ENCODE measurements at places on chromosomes 13 and 19.

DNA sequence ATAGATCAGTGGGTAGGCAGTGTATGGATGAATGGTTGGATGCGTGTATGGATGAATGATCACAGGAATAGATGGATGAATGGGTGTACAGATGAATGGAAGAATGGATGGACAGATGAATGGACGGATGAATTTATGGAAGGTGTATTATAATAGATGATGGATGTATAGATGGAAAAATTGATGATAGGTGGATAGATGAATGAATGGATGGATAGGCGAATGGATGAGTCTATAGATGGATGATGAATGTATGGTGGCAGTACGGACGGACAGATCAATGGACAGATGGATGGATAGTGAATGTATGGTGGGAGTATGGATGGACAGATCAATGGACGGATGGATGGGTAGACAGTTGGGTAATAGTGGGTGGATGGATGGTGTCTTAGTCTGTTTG lies 49.0 kb upstream of the ONECUT3 start:
- H3K36me3 ChIP-seq, result no peaks in the 10 kb centered on the region
- H3K4me3 ChIP-seq, result no peak overlapping the region
- H3K4me1 ChIP-seq, result peaks cover 9% of the 10 kb centered on the region
- H3K27me3 ChIP-seq, result peaks cover 23% of the 10 kb centered on the region

DNA sequence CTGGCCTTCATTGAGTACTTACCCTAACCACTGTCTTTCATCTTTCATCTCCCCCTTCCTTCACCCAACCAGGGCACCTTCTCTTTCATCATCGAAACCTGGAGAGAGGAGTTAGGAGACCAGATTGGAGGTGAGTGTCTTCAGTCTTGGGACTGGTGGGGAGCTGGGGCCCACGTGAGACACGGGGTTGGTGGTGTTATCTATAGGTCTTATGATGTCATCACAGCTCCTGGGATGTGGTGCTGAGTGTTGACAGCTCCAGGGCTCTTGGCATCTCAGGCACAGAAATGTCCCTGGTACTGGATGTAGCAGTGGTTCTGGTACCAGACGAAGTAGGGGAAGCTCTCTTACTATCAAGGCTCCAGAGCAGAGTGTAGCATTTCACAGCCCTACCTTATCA lies 1.8 kb downstream of the DLL3 start:
- H3K27ac ChIP-seq, result no peak overlapping the region
- no peak for DNase-seq
- no peaks in the 10 kb centered on the region for H3K36me3 ChIP-seq
- peaks cover 58% of the 10 kb centered on the region for H3K27me3 ChIP-seq
- peaks cover 21% of the 10 kb centered on the region for H3K4me1 ChIP-seq

- no peak overlapping the region for H3K4me3 ChIP-seq
- DNase-seq, result no peak
- no peaks in the 10 kb centered on the region for H3K4me1 ChIP-seq
- H3K36me3 ChIP-seq, result no peaks in the 10 kb centered on the region
- no peak overlapping the region for H3K27ac ChIP-seq
Observed at GRCh38 chr13:31631071-31631470, 108.3 kb upstream of the RXFP2 start.

- no peak overlapping the region for H3K27ac ChIP-seq
- DNase-seq, result no peak
- no peaks in the 10 kb centered on the region for H3K27me3 ChIP-seq
- H3K4me3 ChIP-seq, result no peak overlapping the region
- no peaks in the 10 kb centered on the region for H3K4me1 ChIP-seq
Observed at GRCh38 chr19:18261474-18261873, 12.8 kb downstream of the IQCN start.

- H3K27me3 ChIP-seq, result peaks cover 1% of the 10 kb centered on the region
- no peaks in the 10 kb centered on the region for H3K4me1 ChIP-seq
- no peak overlapping the region for H3K27ac ChIP-seq
- H3K4me3 ChIP-seq, result no peak overlapping the region
- no peaks in the 10 kb centered on the region for H3K36me3 ChIP-seq
- DNase-seq, result no peak
Observed at GRCh38 chr19:9885077-9885552, 50.0 kb downstream of the PIN1 start.

GRCh38 chr19:37992761-37993160 lies 85.8 kb downstream of the SIPA1L3 start:
- H3K4me3 ChIP-seq, result no peak overlapping the region
- H3K27me3 ChIP-seq, result no peaks in the 10 kb centered on the region

DNA sequence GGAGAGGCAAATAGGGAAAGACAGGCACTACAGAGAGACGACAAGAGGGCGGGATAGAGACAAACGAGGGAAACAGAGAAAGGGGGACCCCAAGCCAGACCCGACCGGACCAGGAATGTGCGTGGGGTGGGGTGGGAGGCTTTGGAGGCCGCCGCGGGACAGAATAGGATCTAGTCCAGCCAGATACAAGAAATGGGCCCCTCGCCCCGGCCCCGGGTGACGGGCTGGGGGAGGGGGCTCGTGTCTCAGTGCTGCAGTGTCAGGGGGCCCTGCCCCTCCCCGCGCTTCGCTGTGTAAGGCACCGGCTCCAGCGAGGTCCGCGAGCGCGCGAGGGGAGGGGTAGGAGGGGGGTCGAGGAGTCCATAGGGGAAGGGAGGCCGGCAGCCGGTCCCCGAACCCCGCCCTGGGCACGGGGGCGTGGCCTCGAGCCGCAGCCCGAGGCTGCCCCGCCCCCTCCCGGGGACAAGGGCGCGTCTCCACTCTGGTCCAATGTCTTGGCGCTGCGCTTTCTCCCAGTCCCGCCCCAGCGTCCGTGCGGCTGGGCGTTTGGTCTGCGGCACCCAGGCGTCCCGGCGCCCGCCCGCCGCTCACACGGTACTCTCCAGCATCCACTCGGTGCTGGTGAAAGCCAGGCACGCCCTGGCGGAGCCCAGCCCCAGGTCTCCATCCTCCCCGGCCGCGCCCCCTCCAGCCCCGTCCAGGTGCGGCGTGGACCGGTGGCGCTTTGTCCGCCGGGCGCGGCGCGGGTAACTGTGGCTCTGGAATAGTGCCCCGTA lies 11.0 kb downstream of the IFNL1 start:
- H3K27ac ChIP-seq, result no peak overlapping the region
- H3K27me3 ChIP-seq, result no peaks in the 10 kb centered on the region
- no peak overlapping the region for H3K4me3 ChIP-seq
- DNase-seq, result no peak
- peaks cover 11% of the 10 kb centered on the region for H3K36me3 ChIP-seq

DNA sequence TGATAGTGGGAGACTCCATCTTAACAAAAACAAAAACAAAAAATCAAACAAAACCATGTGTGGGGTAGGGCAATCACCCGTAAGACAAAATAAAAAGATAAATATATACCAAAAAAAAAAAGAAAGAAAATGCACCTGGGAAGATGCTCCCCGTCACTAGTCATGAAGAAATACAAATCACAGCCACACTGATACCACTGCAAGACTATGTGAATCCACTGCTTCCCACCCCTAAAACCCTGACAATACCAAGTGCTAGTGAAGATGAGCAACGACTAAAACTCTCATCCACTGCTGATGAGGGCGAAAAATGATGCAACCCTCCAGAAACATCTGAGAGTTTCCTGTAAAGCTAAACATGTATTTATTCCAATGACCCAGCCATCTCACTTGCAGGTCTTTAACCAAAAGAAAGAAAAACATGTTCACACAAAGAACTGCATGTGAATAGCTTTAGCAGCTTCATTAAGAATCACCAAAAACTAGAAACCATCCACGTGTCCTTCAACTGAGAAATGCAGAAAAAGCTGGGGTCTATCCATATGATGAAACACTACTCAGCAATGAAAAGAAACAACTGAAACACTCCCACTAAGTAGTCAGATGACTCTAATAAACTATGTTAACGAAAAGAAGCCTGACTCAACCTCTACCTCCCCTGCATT lies 31.7 kb downstream of the BRD4 start:
- no peaks in the 10 kb centered on the region for H3K27me3 ChIP-seq
- H3K27ac ChIP-seq, result peak overlapping the region; percentile 88
- H3K36me3 ChIP-seq, result peaks cover 21% of the 10 kb centered on the region
- peak overlapping the region; percentile 4 for H3K4me3 ChIP-seq
- peaks cover 86% of the 10 kb centered on the region for H3K4me1 ChIP-seq

GRCh38 chr19:5718579-5719273 lies 1.2 kb downstream of the LONP1 start:
- no peaks in the 10 kb centered on the region for H3K27me3 ChIP-seq
- DNase-seq, result peak; percentile 87
- peak overlapping the region; percentile 92 for H3K4me3 ChIP-seq
- H3K36me3 ChIP-seq, result peaks cover 37% of the 10 kb centered on the region
- H3K4me1 ChIP-seq, result peaks cover 26% of the 10 kb centered on the region

DNA sequence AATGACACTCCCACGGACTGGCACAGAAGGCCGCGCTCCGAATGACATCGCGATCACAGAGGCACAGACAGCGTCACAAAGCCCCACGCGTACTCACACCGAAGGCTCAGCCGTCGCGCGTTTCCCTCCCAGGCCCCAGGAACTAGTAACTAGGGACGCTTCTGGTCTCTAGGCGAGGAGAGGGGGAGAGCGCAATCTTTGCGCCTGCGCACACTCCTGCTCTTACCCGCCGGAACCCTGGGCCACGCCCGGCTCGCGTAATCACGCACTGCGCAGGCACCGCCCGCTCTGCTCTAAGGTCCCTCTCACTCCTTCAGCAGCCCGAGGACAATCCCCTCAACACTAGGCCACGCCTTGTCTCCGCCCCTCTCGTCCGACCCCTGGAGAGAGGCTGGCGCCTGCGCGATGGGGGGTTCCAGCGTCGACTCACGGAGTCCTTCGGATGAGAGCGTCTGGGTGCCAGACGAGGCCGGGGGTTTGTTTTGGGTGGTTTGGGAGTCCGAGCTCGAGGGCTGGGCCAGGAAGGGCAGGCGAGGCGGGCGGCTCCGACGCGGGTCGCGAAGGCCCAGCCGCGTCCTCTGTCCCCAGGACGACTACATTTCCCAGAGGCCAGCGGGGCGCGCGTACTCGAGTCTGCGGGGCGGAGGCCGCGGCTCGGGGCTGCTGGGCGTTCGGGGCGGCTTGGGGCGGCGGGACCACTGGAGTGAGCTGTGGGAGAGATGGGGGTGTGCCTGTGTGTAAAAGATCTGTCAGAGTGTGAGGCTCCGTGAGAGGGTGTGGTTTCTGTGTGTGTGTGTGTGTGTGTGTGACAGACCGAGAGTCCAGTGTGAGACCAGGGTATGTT lies at the start of gene ZNF471:
Gene ZNF471, plus strand, starts transcription at position 410 of the 844 bp plus-strand sequence. CDS start 3,717 bp downstream, outside the sequence.
- peaks cover 16% of the 10 kb centered on the region for H3K36me3 ChIP-seq
- peak within 1 kb of the TSS; percentile 48 for H3K27ac ChIP-seq
- DNase-seq, result peak; percentile 95
- peaks cover 6% of the 10 kb centered on the region for H3K4me1 ChIP-seq

GRCh38 chr19:33329736-33330135 lies 27.4 kb upstream of the CEBPA start:
- no peaks in the 10 kb centered on the region for H3K4me1 ChIP-seq
- peaks cover 14% of the 10 kb centered on the region for H3K27me3 ChIP-seq
- H3K4me3 ChIP-seq, result no peak overlapping the region
- DNase-seq, result no peak
- H3K27ac ChIP-seq, result no peak overlapping the region
- no peaks in the 10 kb centered on the region for H3K36me3 ChIP-seq

- no peak overlapping the region for H3K4me3 ChIP-seq
- no peaks in the 10 kb centered on the region for H3K27me3 ChIP-seq
- H3K4me1 ChIP-seq, result no peaks in the 10 kb centered on the region
- DNase-seq, result no peak
- H3K36me3 ChIP-seq, result no peaks in the 10 kb centered on the region
Observed at GRCh38 chr13:72431981-72432682, 295.3 kb downstream of the MZT1 start.

- H3K27me3 ChIP-seq, result no peaks in the 10 kb centered on the region
- peak; percentile 76 for DNase-seq
Observed at GRCh38 chr19:17830567-17831418, 9.5 kb upstream of the INSL3 start.

- H3K4me1 ChIP-seq, result peaks cover 1% of the 10 kb centered on the region
- H3K27me3 ChIP-seq, result peaks cover 29% of the 10 kb centered on the region
- H3K27ac ChIP-seq, result no peak overlapping the region
- H3K4me3 ChIP-seq, result no peak overlapping the region
Observed at GRCh38 chr19:50894478-50895356, 16.5 kb downstream of the KLK4 start.

- H3K4me3 ChIP-seq, result no peak overlapping the region
- peaks cover 23% of the 10 kb centered on the region for H3K4me1 ChIP-seq
- peak; percentile 27 for DNase-seq
- peaks cover 43% of the 10 kb centered on the region for H3K36me3 ChIP-seq
- H3K27ac ChIP-seq, result peak overlapping the region; percentile 61
Observed at GRCh38 chr19:17865364-17866311, 5.9 kb downstream of the RPL18A start.

DNA sequence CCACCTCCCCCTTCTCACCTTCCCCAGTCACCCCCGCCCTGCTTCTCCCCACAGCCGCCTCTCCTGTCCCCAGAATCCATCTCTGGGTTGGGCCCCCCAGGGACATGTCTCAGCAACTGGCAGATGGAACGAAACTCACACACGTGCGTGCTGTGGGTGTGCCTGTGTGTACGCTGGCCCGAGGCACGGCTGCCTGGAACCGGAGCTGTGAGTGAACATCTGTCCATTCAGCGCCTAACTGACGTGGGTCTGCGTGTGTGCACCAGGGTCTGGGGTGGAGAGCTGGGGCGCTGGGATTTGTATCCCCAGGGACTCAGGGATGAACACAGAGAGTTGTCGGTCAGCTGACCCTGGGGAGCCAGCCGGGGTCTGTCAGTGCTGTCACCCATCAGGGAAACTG lies 752 bp upstream of the HAS1 start:
- DNase-seq, result no peak
- H3K27ac ChIP-seq, result no peak overlapping the region
- peaks cover 29% of the 10 kb centered on the region for H3K27me3 ChIP-seq

GRCh38 chr13:20873348-20873747 lies 29.2 kb downstream of the XPO4 start:
- H3K27me3 ChIP-seq, result no peaks in the 10 kb centered on the region
- H3K4me1 ChIP-seq, result peaks cover 35% of the 10 kb centered on the region
- no peak overlapping the region for H3K4me3 ChIP-seq
- peaks cover 15% of the 10 kb centered on the region for H3K36me3 ChIP-seq

DNA sequence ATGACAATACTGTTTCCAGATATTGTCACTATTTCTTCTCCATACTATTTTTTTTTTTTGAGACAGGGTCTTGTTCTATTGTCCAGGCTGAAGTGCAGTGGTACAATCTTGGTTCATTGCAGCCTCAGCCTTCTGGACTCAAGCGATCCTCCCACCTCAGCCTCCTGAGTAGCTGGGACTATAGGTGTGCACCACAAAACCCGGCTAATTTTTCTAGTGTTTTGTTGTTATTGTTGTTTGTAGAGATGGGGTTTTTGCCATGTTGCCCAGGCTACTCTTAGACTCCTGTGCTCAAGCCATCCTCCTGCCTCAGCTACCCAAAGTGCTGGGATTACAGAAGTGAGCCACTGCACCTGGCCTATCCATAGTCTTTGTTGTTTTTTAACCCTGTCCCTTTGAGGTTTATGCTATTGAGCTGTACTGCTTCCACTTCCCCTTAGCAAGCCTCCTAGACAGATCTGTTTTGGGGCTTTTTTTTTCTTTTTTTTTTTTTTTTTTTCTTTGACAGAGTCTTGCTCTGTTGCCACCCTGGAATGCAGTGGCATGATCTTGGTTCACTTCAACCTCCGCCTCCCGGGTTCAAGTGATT lies 27.6 kb upstream of the MAP3K10 start:
- H3K27me3 ChIP-seq, result no peaks in the 10 kb centered on the region
- H3K36me3 ChIP-seq, result peaks cover 1% of the 10 kb centered on the region
- no peak overlapping the region for H3K27ac ChIP-seq
- H3K4me1 ChIP-seq, result peaks cover 14% of the 10 kb centered on the region
- H3K4me3 ChIP-seq, result no peak overlapping the region

- no peak overlapping the region for H3K4me3 ChIP-seq
- no peaks in the 10 kb centered on the region for H3K4me1 ChIP-seq
- H3K36me3 ChIP-seq, result no peaks in the 10 kb centered on the region
- no peak for DNase-seq
Observed at GRCh38 chr13:66508153-66508909, 721.8 kb downstream of the PCDH9 start.

- no peaks in the 10 kb centered on the region for H3K36me3 ChIP-seq
- no peak for DNase-seq
- no peak overlapping the region for H3K27ac ChIP-seq
- H3K4me1 ChIP-seq, result peaks cover 2% of the 10 kb centered on the region
Observed at GRCh38 chr13:47142105-47142504, 245.3 kb upstream of the HTR2A start.

All from activated CD8-positive, alpha-beta T cell treated with anti-CD3 and anti-CD28 coated beads for 36 hours (primary cell).